Foreskin keratinocyte (primary cell): ENCODE measurements at places on chromosomes 7 and 10. TPM values are rescaled to one million over a fixed set of nuclear protein-coding genes. Genes with fewer than 3 reads are reported as not detected.

DNA sequence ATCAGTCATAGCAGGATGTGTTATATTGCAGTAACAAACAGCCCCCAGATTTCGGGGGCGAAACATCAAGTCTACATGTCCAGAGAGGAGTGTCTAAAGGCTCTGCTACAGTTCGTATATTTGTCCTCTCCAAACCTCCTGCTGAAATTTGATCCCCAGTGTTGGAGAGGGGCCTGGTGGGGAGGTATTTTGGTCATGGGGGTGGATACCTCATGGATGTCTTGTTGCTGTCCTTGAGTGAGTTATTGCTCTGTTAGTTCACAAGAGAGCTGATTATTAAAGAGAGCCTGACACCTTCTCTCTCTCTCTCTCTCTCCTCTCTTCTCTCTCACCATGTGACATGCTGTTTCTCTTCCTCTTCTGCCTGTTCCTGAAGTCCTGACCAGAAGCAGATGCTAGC, 343.7 kb downstream of the TCERG1L start:
- DNase-seq = no peak

GRCh38 chr10:48626986-48627731, 22.3 kb upstream of the ARHGAP22 start:
- no peak for DNase-seq

The CAV1 gene
- total RNA-seq = 1,286 and 1,415 TPM in 2 replicates

The NUTM2E gene
- 0.20 and 0.28 TPM in 2 replicates for total RNA-seq

The DYNC1I1 gene
- total RNA-seq = 0.10 and 0.21 TPM in 2 replicates

DNA sequence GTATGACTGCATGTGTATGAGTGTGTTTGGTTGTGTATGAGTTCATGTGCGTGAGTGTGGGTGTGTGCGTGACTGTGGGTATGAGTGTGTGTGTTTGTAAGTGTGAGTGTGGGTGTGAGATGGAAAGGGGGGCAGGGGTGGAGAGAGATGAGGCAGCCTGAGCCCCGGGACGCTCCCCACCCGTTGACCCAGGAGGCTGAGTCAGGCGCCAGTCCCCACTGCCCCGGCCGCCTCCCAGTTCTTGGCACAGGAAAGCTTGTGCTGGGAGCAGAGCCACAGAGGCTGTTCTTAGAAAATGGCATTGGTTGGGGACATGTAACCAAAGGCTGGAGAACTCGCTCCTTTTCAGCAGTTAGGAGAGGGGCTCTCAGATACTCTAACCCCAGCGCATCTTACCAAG, 27.8 kb upstream of the NUB1 start:
- DNase-seq = no peak

GRCh38 chr10:77391605-77392235, 245.9 kb downstream of the KCNMA1 start:
- peak; percentile 55 for DNase-seq

DNA sequence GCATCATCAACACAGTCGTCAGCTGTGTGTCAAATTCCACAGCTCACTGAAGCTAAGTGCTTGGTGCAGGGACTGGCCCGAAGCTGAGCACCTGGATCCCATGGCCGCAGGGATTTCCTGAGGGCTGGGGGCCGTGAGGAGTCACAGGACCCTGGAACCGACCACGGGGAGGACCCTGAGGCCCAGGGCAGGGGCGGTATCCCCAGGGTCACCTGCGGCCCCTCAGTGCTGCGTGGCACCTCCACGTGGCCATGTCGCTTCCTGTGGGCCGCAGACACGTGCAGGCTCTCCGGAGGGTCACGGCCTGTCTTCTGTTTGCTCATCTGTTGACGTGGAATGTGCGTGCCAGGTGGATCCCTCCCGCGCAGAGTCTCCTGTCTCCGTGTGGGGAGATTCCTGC, 53.4 kb downstream of the NKX6-2 start:
- no peak for DNase-seq

- DNase-seq = peak; percentile 98
Measured at GRCh38 chr7:50534690-50535290, 30.4 kb downstream of the DDC start.

DNA sequence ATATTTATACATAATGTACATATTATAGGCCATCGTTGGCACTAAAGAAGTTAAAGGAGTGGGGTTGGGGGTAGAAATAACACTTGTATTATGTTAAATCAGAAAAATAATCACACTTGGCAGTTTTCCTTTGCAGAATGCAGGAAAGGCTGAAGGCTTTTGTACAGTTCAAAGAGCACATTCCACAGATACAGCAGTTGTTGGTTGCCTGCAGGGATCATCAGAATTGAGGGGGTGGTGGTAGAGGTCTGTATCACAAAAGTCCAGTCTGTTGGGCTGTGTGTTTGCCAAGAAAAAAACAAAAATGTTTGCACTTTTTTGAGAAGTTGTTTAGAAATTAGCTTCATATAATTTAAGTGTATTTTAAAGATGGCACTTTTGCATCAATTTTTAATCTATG, 231.8 kb upstream of the FOXP2 start:
- DNase-seq = no peak

- no peak for DNase-seq
Measured at GRCh38 chr10:121665809-121666208, 67.6 kb upstream of the FGFR2 start.

GRCh38 chr7:1695800-1696454, 25.9 kb downstream of the ELFN1 start:
- no peak for DNase-seq

The ZNF804B gene
- not detected in 2 replicates for total RNA-seq

The FAM204A gene
- 76.5 and 84.3 TPM in 2 replicates for total RNA-seq

- DNase-seq = no peak
Measured at GRCh38 chr7:38451840-38452239, 178.4 kb upstream of the TARP start.

The AMZ1 gene
- total RNA-seq = not detected in 2 replicates

DNA sequence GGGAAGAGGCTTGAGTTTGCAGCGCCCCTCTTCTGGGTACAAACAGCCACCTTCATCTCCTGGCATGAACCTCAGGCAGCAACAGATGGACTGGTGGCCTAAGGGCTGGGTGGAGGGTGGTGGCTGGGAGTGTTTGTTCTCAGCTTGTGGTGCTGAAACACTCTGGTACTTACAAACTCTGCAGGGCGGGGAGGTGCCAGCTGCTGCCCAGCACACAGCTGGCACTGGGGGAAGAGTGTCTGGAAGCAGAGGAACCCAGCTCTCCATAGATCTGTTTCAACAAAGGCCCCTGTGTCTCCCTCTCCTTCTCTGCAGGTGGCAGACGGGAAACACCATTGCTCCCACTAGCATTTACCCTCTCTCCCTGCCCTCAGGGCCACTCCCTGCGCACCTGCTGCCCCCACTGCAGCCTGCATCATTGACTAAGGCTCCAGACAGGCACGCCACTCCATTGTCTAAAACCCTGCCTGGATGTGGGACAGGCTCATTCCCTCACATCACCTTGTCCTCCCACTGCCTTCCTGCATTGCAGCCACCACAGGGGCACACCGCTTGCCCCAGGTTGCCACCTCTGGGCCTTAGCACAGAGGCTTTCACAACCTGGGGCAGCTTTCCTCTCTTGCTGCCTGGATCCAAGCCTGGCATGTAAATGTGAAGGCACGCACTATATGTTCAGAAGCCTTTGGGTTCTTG, 6.5 kb downstream of the ARHGAP22 start:
- no peak for DNase-seq

The OPTN gene
- total RNA-seq = 82.5 and 101 TPM in 2 replicates

- DNase-seq = no peak
Measured at GRCh38 chr7:8480527-8480926, 47.1 kb downstream of the NXPH1 start.
